ENCODE measurements at places on chromosomes 4 and X. TPM values are rescaled to one million over a fixed set of nuclear protein-coding genes. Genes with fewer than 3 reads are reported as not detected.

The PDCL2 gene
- not detected for total RNA-seq

The MPC1L gene
- not detected for total RNA-seq

The NDP gene
- not detected for total RNA-seq

The SRPX2 gene
- not detected for total RNA-seq

The PRR32 gene
- total RNA-seq: not detected

The FGFR3 gene
- total RNA-seq: 0.12 TPM

The F8A1 gene
- 7.5 TPM for total RNA-seq

The PPARGC1A gene
- not detected for total RNA-seq

The LONRF3 gene
- 5.1 TPM for total RNA-seq

DNA sequence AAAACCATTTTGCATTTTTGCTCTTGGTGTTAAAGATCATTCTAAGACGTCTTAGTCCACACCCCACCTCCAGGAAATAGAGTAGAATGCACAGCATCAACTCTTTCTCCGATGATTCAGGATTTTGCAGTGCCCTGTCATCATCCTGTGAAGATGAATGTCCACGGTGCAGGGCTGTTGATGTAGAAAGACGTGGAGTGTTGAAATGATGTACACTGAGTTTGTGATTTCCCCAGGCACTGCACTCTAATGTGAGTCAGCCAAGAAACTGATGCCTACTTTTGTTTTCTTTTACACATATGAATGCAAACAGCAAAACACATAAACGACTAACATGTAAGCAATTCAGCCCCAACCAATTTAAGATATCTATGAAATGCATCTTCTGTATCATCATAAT lies 10.5 kb downstream of the LGI2 start:
- DNase-seq: no peak

DNA sequence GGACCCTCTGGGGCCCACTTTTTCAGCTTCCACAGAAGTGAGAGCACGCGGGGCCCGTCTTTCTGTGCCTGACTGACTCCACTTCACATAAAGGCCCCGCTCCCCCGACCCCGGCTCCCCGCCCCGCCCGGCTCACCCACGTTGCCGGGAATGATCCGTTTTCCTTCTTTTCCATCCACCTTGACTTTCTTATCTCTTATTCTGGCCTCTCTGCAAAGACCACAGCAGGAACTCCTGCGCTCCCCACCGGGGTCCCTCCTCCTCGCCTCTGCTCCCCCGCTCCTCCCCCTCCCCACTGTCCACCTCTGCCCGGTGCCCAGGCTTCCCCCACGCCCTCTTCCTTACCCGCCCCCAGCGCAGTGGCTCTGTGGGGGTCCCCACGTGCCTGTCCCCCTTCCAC lies 54.2 kb upstream of the CLDN24 start:
- DNase-seq: no peak

GRCh38 chr4:74335341-74336021 lies 27.2 kb downstream of the EPGN start:
- DNase-seq: no peak

- no peak for DNase-seq
Measured at GRCh38 chr4:153448003-153448731, 18.0 kb upstream of the TMEM131L start.

- no peak for DNase-seq
Measured at GRCh38 chr4:48841045-48841827, 10.3 kb downstream of the OCIAD1 start.

DNA sequence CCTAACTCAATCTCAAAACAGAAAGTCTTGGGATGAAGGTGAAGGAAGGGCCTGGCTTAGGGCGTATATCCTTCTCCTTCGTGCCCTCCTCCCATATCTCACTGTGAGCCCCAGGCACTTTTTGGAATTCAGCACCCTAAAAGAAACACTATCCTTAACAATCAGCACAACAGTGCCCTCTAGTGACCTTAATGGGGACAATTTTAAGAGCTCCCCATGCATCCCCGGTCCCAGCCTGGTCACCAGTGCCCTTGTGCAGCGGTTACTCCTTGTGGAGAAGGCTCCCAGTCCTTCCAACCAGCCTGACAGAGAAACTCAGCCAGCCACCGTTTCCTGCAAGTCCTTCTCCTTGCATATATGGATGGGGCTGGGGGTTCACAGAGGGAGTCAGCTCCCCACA lies 4.2 kb downstream of the PAK3 start:
- no peak for DNase-seq

DNA sequence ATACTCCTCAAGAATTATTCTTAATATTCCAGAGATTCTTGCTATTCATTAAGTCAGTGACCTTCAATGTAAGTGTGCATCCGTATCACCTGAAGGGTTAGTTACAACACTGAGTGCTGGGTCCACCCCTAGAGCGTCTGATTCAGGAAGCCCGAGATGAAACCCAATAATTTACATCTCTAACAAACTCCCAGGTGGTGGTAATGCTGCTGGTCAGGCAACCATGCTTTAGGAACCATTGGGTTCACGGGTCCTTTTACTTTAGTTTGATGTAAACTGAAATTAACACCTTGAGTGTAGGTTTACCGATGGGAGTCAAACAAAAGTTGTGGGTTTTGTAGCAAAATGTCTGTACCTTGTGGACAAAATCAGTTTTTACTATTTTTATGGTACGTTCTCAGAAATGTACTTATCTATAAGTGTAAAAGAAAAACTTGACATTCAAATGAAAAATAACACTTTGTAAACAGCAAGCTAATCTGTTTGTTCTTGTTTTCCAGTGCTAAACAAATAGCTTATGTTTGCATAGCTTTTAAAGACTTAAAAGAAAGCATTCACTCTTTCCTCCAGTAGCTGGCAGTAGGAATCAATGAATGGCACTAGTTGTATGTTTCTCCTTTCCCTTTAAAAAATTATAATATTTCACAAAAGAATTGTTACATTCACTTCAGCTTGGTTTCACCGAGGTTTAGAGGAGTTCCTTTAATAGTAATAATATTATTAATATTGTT lies 32.7 kb downstream of the ACE2 start:
- no peak for DNase-seq

DNA sequence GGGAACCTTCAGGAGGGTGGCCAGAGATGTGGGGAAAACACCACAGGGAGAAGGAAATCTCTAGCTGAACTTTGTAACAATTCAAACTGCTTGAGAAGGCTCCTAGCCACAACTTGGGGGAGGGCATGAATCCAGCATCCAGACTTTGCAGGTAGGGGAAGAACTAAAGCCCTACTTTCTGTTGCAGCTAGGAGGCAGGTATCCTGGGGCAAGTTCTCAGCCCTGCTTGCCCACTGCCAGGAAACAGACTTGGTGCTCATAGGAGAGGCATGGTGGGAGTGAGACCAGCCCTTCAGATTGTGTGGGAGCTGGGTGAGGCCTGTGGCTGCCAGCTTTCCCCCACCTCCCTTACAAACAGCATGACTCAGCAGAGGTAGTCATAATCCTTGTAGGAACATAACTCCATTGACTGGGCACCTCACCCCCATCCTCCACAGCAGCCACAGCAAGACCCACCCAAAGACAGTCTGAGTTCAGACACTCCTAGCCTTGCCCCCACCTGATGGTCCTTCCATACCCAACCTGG lies 209.5 kb upstream of the CPEB2 start:
- no peak for DNase-seq

DNA sequence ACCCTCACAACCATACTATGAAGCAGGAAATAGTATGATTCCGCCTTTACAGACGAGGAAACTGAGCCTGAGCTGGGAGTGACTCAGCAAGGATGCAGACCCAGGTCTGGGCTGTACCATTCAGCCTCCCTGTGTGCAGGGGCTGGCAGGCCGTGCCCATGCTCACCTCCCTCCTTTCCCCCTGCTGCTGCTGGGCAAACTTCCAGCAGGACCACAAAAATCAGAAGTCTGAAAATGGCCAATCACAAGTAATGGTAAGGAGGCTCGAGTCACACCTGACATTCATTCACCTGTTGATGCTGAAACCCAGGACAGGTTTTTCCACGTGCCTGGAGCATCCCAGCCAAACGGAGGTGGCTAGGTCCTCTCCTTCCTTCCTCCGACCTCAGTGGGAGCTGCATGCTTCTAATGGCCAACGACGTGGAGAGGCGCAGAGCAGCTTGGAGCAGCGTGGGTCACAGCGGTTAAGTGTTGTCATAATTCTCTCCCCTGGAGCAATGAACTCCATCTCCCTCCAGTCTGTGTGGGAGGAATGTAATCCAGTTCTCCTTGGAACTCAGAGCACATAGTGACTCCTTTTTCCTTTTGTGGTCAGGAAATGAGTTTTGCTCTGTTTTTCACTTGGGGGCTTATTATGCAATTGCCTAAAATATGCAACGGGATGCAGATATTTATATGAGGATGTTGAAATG lies 371.7 kb downstream of the BCOR start:
- no peak for DNase-seq

- DNase-seq: peak; percentile 97
Measured at GRCh38 chr4:127880763-127881562, at the start of gene PLK4. TSS of gene PLK4 (plus strand) at chr4:127880893. CDS start at chr4:127881135, 242 bp downstream.

DNA sequence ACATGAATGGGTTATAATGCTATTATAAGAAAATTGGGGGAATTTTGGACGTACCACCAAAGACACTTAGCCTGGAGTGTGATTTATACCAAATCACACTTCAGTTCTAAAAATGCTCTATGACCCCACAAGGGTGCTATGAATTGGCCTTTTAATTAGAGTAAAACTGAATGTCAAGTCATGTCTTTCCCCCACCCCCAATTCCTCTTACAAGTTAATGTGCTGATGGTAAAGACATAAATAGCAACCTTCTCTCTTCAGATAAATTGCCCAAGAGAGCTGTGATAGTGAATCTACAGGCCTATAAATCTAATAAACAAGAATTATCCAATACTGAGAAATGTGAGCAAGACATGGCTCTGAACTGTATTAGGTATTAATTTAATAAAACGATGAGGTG lies 78.8 kb downstream of the RNF150 start:
- DNase-seq: no peak

GRCh38 chr4:107896158-107896645 lies 35.1 kb upstream of the CYP2U1 start:
- DNase-seq: no peak

DNA sequence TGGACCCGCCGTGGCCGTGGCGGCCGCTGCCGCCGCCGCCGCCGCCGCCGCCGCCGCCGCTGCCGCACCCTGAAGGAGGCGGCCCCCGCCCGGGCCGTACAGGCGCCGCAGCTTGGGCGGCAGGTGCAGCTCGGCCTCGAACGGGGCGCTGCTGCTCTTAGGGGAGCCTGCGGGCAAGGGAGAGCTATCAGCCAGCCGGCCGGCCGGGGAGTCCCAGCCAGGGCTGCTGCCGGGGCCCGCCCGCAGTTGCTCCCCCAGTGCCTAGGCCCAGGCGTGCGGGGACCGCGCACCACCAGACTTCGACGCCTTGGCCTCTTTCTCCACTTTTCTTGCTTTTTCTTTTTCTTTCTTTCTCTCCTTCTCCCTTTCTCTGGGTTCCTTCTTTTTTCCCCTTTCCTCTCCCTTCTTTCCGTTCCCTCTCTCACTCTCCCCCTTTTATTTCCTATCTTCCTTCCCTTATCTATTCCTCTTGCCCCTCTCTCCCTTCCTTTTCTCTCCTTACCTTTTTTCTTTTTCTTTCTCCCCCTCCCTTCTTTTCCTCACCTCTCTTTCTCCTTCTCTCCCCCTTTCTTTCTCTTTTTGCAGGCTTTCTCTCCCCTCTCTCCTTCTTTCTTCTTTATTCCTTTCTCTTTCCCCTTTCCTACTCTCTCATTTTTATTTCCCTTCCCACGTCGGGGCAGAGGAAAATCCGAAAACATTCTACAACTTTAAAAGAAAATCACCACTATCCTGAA lies 2.0 kb downstream of the ARX start:
- DNase-seq: no peak

GRCh38 chr4:186148336-186148975 lies 42.9 kb upstream of the CYP4V2 start:
- no peak for DNase-seq

GRCh38 chrX:134026565-134027311 lies 41.3 kb upstream of the GPC3 start:
- DNase-seq: no peak

DNA sequence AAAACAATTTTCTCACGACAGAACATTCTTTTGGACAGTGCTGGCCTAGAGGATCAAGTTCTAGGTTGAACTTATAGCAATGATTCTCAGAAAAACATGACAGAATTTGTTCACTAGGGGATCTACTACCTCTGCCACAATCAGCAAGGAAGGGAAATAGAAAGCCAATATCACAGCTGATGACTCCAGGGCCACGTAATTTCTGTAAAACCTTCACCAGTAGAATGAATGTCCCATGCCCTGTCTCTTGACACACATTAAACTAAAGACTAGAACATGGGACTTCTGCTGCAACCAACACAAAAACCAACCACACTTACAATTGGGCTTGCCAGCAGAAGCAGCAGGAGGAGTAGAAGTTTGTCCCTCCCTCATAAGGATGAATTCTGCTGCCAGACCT lies 86.0 kb upstream of the NPFFR2 start:
- no peak for DNase-seq

DNA sequence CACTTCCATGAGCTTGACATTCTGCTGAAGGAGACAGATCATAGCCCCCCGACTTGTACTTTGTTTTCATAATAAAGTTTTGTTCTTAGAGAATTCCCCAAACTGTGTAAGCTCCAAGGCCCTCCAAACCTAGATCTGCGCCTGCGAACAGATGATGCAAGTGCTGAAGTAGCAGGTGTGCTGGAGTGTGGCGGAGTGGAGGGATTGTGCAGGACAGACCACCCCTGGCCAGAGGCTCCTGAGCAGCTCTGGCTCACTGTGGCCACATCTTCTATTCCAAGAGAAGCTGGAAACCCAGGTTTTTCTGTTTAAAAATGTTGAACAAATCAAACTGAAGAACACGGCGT lies 46.4 kb downstream of the TBC1D14 start:
- DNase-seq: no peak

- DNase-seq: no peak
Measured at GRCh38 chr4:163609019-163609418, 114.5 kb downstream of the TMA16 start.
